ENCODE measurements at places on chromosomes 4 and X.

- H3K27me3 ChIP-seq = no peaks in the 10 kb centered on the region
- no peak for DNase-seq
- no peak overlapping the region for H3K27ac ChIP-seq
- no peak overlapping the region for H3K4me3 ChIP-seq
- no peaks in the 10 kb centered on the region for H3K4me1 ChIP-seq
Observed at GRCh38 chr4:102598086-102598761, 97.1 kb downstream of the NFKB1 start.

DNA sequence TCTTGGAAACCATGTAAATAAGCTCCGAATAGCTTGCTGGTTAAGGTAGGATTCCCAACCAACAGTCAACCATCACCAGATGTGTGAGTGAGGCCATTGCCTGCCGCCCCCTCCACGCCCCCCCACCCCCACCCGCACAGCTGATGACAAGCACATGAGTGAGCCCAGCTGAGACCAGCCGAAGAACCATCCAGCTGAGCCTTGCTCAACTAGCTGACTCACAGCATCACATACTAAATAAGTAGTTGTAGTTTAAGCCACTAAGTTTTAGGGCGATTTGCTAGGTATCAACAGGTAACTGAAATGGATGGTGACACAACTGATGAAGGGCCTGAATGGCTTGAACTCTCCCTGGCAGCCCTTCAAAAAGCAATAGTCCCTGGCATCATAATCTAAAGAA is 1.6 kb upstream of the CCDC149 start:
- H3K27me3 ChIP-seq = peaks cover 5% of the 10 kb centered on the region
- no peak overlapping the region for H3K27ac ChIP-seq
- H3K36me3 ChIP-seq = peaks cover 13% of the 10 kb centered on the region
- no peak for DNase-seq

GRCh38 chrX:149829751-149830191 is 48.0 kb downstream of the MAGEA9 start:
- peaks cover 2% of the 10 kb centered on the region for H3K36me3 ChIP-seq
- H3K4me1 ChIP-seq = peaks cover 12% of the 10 kb centered on the region
- DNase-seq = no peak
- H3K4me3 ChIP-seq = peak overlapping the region; percentile 75
- peaks cover 19% of the 10 kb centered on the region for H3K27me3 ChIP-seq
- peak overlapping the region; percentile 86 for H3K27ac ChIP-seq

- H3K4me3 ChIP-seq = no peak overlapping the region
- DNase-seq = no peak
- H3K27ac ChIP-seq = no peak overlapping the region
- no peaks in the 10 kb centered on the region for H3K4me1 ChIP-seq
- peaks cover 6% of the 10 kb centered on the region for H3K36me3 ChIP-seq
Observed at GRCh38 chr4:122903766-122904288, 18.6 kb downstream of the NUDT6 start.

DNA sequence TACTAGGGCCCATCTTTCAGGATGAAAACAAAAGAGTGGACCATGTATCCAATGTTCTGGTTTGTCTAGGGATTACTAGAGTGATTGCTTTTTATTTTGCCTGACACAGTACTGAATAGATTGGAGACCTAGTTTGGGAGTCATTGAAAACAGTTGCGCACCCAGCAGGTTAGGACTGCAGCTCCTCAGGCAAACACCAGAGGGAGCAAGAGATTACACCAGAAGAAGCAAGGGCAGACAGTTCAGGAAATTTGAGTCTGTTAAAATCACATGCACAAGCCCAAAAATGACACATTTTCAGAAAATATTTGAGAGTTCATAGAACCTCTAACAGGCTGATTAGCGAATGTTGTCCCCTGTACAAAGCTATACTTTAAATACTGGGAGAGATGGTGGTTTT is 55.6 kb downstream of the CYLC1 start:
- no peak overlapping the region for H3K27ac ChIP-seq
- no peaks in the 10 kb centered on the region for H3K4me1 ChIP-seq
- no peak for DNase-seq
- H3K4me3 ChIP-seq = no peak overlapping the region
